ENCODE measurements at places on chromosomes 4 and X.

GRCh38 chrX:8084006-8084405 lies 87.1 kb downstream of the VCX2 start:
- no peak for DNase-seq

DNA sequence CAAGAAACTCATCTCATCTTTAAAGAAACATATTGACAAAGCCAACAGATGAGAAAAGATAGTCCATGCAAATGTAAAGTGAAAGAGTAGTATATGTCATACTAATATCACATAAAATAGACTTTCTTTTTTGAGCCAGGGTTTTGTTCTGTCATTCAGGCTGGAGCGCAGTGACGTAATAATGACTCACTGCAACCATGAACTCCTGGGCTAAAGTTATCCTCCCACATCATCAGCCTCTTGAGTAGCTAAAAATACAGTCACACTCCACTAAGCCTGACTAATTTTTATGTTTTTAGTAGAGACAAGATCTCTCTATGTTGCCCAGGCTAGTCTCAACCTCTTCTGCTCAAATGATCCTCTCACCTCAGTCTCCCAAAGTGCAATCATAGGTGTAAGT lies 51.8 kb upstream of the TRAM1L1 start:
- no peak for DNase-seq

- DNase-seq, result peak; percentile 93
Measured at GRCh38 chrX:10052906-10053625, 85.9 kb downstream of the CLDN34 start.

DNA sequence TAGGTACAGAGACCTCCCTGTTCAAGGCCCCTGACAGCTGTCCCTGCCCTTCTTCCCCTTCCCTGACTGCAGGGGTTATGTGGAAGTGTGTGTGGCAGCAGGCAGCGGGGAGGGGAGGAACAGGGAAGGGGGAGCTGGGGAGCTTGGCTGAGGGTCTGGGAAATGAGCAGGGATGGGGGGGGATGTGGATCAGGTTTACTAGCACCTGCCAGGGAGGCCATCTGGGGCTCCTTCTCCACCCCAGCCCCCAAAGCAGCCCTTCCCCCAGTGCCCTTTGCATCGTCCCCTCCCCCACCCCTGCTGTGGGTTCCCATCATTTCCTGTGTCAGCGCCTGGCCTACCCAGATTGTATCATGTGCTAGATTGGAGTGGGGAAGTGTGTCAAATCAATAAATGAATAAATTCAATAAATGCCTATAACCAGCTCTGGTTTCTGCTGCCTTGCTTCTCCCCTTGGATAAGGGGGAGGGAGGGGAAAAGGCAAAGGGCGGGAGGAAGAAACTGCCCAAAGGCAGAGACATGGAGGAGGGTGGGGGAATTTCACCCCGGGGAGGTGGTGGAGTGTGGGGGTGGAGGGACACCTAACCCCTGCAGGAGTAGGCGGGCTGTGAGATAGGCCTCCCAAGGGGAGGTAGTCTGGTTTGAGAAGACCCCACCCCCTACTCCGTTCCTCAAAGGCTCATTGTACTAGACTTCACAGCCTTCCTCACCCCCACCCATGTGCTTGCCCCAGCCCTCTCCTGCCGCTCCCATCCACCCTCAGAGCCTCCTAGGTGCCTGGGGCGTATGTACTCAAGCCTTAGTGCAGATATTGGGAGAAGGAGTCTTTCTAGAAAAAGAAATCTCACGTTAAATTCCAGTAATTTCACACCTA lies 3.2 kb downstream of the CXorf65 start:
- DNase-seq, result no peak

DNA sequence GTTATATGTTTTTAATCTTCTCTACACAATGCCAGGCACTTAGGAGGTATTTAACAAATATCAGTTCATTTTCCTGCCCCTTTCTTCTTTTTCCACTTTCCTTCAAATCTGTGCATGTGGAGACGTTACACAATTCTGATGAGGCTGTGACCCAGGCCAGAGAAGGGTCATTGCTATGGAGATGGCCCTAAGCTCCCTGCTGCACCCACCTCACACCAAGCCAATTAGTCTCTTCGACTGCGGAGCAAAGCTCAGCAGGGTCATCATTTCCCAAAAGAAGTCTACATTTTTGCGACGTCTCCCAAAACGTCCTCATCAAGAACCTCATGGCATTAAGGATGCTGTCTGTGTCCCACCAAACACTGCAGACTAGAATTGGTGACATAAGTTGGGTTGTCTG lies 28.9 kb upstream of the VEGFD start:
- DNase-seq, result no peak

- DNase-seq, result no peak
Measured at GRCh38 chr4:37721995-37722638, 35.9 kb upstream of the RELL1 start.

- peak; percentile 79 for DNase-seq
Measured at GRCh38 chrX:49878128-49878833, 1.0 kb upstream of the USP27X start.

GRCh38 chr4:36841583-36842326 lies 402.8 kb upstream of the NWD2 start:
- no peak for DNase-seq

DNA sequence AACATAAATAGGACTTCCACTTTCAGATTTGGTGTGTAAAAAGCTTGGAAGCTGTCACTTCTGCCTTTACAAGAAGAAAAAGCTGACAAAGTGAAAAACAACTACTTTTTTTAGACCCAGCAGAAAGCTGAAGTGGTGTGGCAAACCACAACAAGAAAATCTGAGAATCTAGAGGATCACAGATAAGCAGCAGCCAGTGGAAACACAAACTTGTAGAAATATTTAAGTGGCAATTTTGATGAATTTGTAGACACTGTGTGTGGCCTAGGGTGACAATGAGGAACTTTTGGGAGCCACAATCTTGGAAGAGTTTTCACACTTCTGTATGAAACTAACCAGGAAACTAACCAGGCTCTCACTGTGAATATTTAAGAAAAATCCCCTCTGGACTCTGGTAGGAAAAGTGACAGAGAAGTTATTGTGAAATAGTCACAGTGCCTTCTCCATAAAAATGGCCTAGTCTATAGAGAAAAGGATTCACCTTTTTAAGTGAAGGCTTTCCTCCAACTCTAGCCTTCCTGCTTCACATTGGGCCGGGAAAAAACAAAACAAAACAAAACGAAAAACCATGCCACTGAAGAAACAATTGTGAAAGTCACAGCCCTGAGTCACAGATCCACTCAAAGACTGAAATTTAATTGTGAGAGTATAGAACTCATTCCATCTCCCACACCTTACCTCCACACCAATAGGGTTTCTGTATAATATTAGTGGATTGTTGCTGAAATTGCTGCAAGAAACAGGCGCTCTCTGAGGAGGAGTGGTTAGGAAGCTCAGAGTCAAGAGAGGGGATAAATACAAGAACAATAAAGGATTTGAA lies 26.7 kb upstream of the GUCY1A1 start:
- DNase-seq, result no peak

- no peak for DNase-seq
Measured at GRCh38 chr4:10671799-10672198, 12.8 kb downstream of the CLNK start.

- DNase-seq, result no peak
Measured at GRCh38 chrX:11380187-11380844, 87.1 kb downstream of the AMELX start.

DNA sequence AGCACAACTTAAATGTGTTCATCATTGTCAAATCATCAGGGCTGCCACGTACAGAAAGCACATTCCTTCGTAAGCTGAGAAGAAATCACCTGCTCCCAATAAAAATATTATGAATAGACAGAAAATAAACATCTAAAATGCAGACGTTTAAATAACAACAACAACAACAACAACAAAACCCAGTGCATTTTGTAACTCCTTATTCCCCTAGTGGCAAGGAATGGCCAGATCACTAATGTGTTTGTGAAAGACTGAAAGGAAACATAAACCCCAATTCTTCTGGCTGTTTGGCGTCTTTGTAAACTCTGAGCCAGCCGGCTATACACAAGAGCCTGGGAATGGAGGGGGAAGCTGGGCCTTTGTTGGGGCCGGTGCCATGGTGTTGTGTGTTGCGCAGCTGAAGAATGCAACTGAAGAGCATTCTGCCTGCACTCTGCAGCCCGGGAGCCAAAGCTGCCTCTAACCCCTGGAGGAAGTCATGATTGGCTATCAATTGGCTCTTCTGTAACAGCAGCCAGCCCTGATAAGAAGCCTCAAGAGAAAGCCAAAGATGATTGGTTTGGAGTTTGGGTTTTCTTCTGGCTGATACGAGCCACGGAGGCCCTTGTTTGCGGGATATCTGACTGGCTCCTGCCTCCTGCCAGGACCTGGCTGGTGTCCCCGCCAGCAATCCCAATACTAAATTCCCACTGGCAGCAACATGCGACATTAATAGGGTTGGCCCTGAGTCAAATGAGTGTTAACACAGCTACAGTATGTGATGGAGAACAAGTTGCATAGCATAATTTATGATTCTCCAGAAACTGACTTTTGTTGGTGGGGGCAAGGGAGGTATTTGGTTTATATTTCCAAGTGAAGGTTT lies 89.7 kb upstream of the TFDP3 start:
- DNase-seq, result no peak

GRCh38 chrX:103338663-103339062 lies 8.6 kb downstream of the TCEAL7 start:
- no peak for DNase-seq

DNA sequence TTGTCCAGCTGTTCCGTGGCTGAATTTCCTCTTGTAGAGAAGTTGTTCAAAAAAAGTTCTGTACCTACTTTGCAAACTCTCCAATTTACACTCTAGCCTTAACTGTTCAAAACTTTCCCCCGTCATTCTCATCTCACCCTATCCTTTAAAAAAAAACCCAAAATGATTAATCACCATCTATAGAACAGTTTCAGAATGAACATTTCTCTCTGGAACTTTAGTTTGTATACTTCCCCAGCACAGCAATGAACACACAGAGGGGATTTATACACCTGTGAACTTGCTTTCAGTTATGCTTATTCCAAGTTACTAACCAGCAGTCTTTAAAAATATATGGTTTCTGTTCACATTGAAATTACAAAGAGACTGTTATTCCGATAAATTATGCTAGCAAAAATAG lies 1.2 kb downstream of the GEMIN8 start:
- no peak for DNase-seq
